Suprapubic skin (tissue), 4 donors: ENCODE measurements at places on chromosomes 1 and 21.
A peak's percentile ranks its signal among the peaks of the same experiment; 100 is the strongest.

GRCh38 chr1:44591381-44591780 lies 82.9 kb downstream of the TMEM53 start:
- peaks cover 3% of the 10 kb centered on the region for H3K4me1 ChIP-seq
- peaks cover 15% of the 10 kb centered on the region for H3K27me3 ChIP-seq
- no peak overlapping the region for H3K27ac ChIP-seq
- no peak overlapping the region for H3K4me3 ChIP-seq
- DNase-seq: no peak

DNA sequence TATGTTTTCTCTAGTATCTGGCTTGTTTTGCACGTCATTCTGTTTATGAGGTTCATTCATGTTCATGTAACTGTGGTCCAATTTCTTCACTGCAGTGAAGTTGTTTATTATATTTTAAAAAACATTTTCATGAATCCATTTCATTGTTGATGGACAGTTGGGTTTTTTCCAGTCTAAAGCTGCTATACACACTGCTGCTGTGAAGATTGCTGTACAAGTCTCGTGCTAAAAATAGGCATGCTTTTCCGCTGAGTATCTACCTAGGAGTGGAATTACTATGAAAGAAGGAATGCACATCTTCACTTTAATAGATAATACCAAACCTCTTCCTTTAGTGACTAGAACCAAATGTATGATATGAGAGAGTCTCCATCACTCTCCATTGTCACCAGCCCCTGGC lies 49.0 kb upstream of the ETS2 start:
- no peaks in the 10 kb centered on the region for H3K27me3 ChIP-seq
- H3K4me3 ChIP-seq: no peak overlapping the region
- no peak for DNase-seq
- no peaks in the 10 kb centered on the region for H3K36me3 ChIP-seq

DNA sequence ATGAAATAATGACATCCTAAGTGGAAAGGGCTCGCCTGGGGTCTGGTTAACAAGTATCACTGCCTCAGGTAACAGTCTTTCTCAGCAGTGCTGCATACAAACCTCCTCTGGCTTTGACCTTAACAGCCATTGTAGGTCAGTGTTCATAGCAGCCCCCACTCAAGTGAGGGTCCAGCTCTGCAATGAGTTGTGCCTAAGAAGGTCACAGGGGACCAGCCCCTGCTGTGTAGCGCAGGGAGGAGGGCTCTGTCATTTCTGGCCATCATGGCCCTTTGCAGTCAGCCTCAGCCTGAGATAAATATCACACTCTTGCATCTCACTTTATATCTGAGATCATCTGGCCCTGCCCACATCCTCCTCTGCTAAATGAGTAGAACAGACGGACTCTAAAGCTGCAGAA lies 18.1 kb upstream of the MYSM1 start:
- DNase-seq: no peak
- H3K4me3 ChIP-seq: no peak overlapping the region
- peaks cover 14% of the 10 kb centered on the region for H3K4me1 ChIP-seq
- no peaks in the 10 kb centered on the region for H3K36me3 ChIP-seq
- no peaks in the 10 kb centered on the region for H3K27me3 ChIP-seq
- no peak overlapping the region for H3K27ac ChIP-seq

- peak overlapping the region; percentile 84 for H3K27ac ChIP-seq
- peak overlapping the region; percentile 76 for H3K4me3 ChIP-seq
- H3K27me3 ChIP-seq: no peaks in the 10 kb centered on the region
- peaks cover 47% of the 10 kb centered on the region for H3K4me1 ChIP-seq
- DNase-seq: no peak
Measured at GRCh38 chr1:109618661-109619575, 498 bp downstream of the GNAT2 start.
